ENCODE measurements at places on chromosomes 3 and 15.
A peak's percentile ranks its signal among the peaks of the same experiment; 100 is the strongest.

- no peaks in the 10 kb centered on the region for H3K36me3 ChIP-seq
- H3K27ac ChIP-seq, result no peak overlapping the region
- no peak overlapping the region for H3K4me3 ChIP-seq
- DNase-seq, result no peak
- no peaks in the 10 kb centered on the region for H3K27me3 ChIP-seq
Observed at GRCh38 chr15:47718497-47719437, 1.5 kb downstream of the SEMA6D start.

GRCh38 chr15:75666823-75667501 is 19.2 kb downstream of the SNX33 start:
- DNase-seq, result no peak
- H3K27me3 ChIP-seq, result no peaks in the 10 kb centered on the region
- no peaks in the 10 kb centered on the region for H3K36me3 ChIP-seq
- H3K4me3 ChIP-seq, result no peak overlapping the region

- no peaks in the 10 kb centered on the region for H3K4me1 ChIP-seq
- H3K36me3 ChIP-seq, result no peaks in the 10 kb centered on the region
- DNase-seq, result no peak
- H3K4me3 ChIP-seq, result no peak overlapping the region
- H3K27me3 ChIP-seq, result peaks cover 28% of the 10 kb centered on the region
- H3K27ac ChIP-seq, result no peak overlapping the region
Observed at GRCh38 chr3:134394380-134394779, 20.1 kb upstream of the AMOTL2 start.

DNA sequence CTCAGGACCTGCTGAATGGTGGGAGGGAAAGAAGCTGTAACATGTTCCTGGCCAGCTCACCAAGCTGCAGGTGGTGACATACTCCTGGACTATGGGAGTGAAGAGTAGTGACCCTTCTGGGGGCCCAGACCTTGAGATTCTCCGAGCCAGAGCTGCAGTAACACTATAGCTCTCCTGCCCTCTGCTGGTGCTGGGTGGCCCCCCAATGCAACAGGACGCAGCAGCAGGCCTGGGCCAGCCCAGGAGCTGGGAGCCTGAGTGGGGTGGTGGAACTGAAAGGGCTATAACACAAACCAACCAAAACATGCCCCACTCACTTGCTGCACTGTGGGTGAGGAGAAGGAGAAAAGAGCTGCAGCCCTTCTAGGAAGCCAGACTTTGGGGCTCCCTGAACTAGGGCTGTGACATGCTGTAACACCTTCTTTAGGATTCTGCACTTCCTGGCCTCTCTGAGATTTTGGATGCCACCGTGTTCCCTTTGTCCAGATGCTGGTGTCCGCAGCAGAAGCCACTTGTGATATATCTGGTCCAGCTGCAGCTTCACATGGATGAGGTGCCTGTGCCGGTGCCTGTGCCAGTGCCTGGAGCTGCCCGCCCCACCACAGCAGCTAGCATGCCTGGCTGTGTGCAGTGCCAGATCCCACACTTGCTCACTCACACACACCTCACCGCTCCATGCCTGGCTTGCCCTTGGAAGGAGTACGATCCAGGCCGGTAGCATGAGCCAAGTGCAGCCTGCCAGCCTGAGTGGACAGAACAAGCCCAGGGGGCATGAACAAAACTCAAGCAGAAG is 636.8 kb upstream of the KCNMB2 start:
- no peak overlapping the region for H3K27ac ChIP-seq
- H3K4me1 ChIP-seq, result no peaks in the 10 kb centered on the region
- no peaks in the 10 kb centered on the region for H3K27me3 ChIP-seq

DNA sequence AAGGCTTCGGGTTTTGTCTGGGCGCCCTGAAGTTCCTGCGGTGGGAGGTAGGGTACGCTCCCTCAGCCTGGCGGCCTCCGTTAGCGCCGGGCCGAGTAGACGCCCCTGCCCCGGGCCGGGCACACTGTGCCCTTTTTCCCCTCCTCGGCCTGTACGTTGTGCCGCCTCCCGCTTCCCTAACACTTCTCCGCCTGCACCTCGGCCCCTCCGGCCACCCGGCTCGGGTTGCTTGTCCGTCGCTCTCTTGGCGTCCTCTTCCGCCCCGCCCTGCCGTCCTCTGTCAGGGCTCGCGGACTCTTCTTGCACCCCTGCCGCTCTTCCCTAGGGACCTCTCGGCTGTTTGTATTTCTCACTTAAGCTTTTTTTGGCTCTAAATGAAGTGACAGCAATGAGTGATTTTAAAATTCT is 384 bp downstream of the KNL1 start:
- peak overlapping the region; percentile 95 for H3K27ac ChIP-seq
- H3K36me3 ChIP-seq, result peaks cover 13% of the 10 kb centered on the region
- H3K4me1 ChIP-seq, result peaks cover 39% of the 10 kb centered on the region
- H3K27me3 ChIP-seq, result no peaks in the 10 kb centered on the region
- peak overlapping the region; percentile 89 for H3K4me3 ChIP-seq
- no peak for DNase-seq

Measured in DND-41 (cell line).